ENCODE measurements at places on chromosomes 1 and 21.

- DNase-seq = no peak
Measured at GRCh38 chr1:116760996-116761665, 6.9 kb downstream of the CD2 start.

DNA sequence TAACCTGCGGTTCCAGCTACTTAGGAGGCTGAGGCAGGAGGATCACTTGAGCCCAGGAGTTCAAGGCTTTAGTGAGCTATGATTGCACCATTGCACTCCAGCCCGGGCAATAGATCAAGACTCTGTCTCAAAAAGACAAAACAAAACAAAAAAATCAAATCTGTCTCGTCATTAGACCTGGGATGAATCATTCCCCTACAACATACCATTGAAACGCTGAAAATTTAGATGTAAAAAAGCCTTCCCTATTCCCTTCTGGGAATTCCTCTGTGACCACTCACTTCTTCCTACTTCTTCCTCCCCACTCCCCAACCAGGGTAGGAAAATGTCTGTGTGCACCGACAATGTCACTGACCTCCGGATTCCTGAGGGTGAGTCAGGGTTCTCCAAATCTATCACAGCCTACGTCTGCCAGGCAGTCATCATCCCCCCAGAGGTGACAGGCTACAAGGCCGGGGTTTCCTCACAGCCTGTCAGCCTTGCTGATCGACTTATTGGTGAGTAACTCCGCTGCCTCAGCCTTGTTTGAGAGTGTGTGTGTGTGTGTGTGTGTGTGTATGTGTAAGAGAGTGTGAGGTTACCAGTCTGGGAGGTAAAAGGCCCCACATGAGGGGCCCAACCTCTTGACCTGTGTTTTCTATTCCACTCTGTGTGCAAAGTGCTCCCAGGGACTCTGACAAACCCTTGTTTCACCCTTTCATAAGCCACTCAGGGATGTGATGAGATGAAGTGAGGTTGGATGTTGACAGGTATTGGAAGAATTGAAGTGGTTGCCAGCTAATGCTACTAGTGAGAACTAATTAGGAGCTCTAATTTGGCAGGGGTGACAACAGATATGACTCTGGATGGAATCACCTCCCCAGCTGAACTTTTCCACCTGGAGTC is 16.3 kb upstream of the SARS1 start:
- peak; percentile 58 for DNase-seq

DNA sequence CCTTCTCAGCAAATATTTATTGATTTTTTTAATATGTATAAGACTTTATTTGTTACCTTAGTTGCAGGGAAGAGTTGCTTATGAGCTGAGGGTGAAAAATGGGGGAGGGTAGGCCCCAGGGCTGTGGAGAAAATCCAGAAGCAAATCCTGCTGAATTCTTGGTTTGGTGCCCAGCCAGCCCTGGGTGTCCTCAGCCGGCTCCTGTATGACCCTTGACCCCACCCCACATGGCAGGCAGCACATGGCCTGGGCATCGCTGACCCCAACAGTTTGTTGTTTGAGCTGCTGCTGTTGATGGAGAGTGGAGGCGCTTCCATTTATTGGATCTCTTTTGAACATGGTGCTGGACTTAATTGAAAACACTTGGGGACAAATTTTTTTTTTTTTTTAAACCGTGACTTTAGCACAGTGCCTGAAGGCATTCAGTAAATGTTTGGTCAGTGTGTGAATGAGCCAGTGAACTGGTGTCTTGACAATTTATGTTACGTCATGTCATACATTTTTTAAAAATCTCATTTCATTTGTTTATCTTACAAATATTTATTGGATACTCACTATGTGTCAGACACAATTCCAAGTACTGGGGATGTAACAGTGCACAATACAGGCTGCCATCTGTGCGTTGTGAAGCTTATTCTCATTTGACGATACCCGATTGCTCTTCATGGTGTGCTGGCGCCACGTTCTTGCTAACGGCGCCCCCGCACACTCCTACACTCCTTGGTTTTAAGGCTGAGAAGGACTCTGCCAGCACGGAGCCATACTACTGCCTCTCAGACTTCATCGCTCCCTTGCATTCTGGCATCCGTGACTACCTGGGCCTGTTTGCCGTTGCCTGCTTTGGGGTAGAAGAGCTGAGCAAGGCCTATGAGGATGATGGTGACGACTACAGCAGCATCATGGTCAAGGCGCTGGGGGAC is 98.8 kb downstream of the MTR start:
- no peak for DNase-seq

- no peak for DNase-seq
Measured at GRCh38 chr1:236111527-236112331, 30.6 kb upstream of the GPR137B start.

GRCh38 chr1:81880781-81881180 is 80.0 kb downstream of the ADGRL2 start:
- DNase-seq = no peak

DNA sequence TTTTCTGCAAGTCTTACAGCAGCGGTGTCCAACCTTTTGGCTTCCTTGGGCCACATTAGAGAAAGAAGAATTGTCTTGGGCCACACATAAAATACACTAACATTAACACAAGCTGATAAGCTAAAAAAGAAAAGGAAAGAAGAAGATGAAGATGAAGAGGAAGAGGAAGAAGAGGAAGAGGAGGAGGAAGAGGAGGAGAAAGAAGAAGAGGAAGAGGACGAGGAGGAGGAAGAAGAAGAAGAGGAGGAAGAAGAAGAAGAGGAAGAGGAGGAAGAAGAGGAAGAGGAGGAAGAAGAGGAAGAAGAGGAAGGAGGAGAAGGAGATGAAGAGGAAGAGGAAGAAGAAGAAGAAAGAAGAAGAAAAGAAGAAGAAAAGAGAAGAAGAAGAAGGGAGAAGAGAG is 230.7 kb downstream of the DENND1B start:
- DNase-seq = no peak

GRCh38 chr21:42218836-42219605 is at the start of gene ABCG1:
Gene ABCG1, plus strand, starts transcription at chr21:42219140. Its CDS starts 123 bp downstream, at chr21:42219263.
- DNase-seq = peak; percentile 44

DNA sequence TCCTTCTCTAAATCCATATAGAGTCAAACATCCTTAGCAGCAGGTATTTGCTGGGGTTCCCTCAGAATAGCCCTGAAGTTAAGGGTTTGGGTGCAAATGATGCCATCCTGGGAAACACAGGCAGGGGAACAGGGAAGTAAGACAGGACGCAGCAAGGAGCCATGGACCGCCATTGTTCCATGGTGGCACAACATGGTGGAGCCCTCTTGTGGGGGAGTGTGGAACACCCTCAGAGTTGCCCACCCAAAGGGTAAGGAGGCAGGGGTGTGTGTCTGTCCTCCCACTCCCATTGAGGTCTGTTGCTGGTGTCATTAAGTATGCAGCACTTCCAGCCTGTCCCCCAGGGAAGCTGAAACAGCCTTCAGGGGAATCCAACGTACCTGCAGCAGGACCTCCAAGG is 20.4 kb upstream of the RCAN1 start:
- no peak for DNase-seq

- DNase-seq = no peak
Measured at GRCh38 chr1:6966326-6966725, 181.1 kb downstream of the CAMTA1 start.

DNA sequence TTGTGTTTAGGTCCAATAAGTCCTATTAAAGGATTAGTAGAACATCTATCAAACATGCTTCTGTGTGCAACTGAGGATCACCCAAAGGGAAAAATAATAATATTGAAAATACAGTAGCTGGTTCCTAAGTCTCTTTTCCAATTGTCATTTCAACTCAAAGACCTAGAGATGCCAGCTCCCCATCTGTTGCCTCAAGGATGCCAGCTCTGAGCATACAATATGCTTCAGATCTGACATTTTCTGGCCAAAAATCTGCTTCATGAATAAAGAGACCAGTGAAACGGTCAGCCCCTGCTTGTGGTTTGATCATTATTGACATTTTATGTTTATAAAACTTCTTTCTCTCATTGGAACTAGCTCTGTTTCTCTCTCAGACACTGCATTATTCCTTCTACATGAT is 72.9 kb downstream of the CCDC185 start:
- no peak for DNase-seq

DNA sequence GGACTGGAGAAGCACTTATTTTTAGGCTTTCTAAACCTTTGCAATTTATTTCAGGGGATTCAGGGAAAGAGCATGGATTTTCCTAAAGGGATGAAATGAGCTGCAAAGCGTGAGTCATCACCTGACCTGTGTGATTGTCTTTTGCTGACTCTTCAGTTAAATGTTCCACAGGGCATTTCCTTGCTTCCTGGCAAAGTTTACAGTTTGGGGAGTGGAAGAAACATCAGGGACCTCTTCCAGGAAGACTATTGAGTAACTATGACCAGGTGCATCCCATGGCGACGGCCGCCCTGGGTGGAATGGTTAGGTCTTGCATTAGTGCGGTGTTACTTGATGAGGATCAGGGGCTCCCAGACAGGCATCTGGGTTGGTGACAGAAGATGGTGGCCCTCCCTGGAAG is 79.5 kb upstream of the SIPA1L2 start:
- DNase-seq = no peak

- DNase-seq = no peak
Measured at GRCh38 chr1:155140630-155140953, 261 bp upstream of the DPM3 start.

DNA sequence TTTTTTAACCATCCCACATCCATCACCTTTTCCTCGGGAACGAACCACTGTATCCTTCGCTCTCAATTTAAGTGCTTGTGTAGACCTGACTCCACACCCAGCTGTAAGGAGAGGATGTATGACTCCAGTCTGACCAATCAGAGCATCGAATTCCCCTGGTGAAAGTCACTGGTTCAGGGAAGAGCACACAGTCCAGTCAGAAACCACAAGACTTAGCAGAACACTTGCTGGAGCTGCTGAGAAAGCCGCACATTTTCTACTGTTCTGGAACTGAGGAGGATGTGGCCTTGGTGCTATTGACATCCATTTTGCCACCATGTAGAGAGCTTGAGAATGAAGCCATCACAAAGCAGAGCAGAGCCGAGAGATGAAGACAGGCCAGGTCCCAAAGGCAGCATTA is 59.9 kb upstream of the CNN3 start:
- no peak for DNase-seq

DNA sequence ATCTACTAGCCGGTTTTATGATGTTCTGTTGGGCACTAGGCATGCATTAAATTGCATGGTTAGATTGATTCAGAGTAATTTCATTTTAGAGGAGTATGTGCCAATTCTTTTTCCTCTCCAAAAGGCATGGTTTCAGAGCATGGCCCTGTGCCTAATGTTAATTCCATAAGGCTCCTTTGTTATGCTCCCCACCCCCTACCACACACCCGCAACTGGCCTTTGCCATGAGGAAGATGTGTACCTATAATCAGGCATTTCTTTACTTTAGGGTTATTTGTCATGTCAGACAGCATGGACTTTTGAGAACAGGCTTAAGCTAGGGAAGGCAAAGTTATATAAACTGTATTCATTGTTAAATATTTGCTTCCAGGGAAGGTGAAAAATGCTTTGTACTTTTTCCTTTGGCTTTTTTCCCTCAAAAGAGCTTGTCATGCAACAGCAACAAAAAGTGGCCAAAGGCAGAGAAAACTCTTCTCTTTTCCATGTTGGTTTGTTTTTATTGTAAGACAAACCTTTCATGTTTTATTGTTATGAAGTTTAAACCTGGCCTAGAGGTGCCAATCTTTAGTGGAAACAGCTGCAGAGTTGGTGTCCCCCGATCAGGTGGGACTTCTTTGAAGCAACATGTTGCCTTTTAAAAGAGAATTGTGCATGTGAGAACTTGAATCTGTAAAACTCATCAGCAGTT is 24.3 kb upstream of the NBL1 start:
- DNase-seq = no peak

DNA sequence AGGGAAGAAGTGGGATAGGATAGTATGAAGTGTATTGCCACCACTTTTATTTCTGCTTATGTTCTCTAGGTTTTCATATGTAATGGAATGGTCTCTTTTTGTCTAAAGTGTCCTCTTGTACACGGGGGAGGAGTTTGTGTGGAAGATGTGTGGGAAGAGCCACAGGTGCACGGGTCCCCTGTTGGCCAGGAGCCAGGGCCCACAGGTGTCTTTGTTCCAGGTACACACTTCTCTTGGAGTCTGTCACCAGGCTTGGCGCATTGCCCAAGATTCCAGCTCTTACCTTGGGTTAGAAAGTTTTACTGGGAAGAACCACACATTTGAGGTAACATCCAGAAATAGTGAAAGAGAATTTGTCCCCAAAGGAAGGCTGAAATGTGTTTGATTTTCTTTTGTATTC is 10.5 kb downstream of the TENT5C start:
- no peak for DNase-seq

DNA sequence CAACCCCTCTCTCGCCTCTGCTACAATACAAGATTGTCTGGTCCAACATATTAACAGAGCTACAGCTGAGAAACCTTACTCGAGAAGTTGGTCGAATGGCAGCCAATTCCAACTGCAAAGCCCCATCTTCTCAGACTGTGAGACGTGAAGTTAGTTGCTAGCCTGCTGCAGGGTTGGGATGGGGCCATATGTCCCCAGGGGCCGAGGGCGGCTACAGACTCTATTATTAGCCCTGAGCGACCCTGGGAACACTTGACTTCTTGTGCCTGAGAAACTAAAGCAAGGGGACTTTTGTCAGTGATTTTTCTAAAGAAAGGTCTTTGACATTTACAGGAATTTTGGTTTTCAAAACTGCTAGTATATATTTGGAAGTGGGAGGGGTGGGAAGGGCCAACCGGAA is 13.7 kb downstream of the NCF2 start:
- DNase-seq = no peak

DNA sequence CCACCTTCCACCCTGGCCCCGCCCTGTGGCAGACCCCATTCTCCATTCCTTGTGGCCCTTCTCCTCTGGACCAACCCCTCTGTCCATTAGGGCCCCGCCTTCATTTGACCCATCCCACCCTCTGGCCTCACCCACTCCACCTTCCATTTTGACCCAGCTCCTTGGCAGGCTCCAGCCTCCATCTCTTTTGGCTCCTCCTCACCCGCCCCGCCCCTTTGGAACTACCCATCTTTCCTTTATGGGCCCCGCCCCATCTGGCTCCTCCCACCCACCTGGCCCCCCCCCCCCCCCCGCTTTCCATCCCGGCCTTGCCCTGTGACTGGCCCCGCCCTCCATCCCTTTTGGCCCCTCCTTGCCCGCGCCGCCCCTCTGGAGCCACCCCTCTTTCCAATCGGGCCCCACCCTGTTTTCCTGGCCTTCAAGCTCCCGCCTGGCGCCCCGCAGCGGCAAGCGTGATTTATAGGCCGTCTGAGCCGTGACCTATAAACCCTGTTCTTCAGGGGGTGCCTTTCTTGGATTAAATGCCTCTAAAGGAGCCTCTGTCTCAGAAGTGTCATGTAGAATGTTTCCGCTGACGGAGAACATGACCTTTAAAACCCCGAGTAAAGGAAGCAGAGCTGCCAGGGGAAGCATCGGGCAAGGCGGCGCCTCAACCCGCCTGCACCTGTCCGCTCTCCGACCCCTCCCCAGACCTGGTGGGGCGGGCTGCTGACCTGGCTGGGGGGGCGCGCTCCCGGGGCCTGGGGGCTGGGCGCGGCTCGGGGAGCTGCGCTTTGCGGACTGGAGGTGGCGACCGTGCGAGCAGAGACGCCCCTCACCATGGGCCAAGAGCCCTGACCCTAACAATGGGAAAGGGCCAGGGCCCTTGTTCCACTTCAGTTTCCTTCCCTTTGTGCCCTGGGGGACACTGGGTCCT is 178.0 kb downstream of the CAMTA1 start:
- peak; percentile 88 for DNase-seq

GRCh38 chr21:41008974-41009373 is 159.0 kb upstream of the BACE2 start:
- no peak for DNase-seq

GRCh38 chr1:52552236-52552504 is 722 bp downstream of the TUT4 start:
- DNase-seq = peak; percentile 39

Data from left cardiac atrium (tissue), 4 donors.